Foreskin keratinocyte (primary cell): ENCODE measurements at places on chromosomes 12 and 14. TPM values are rescaled to one million over a fixed set of nuclear protein-coding genes. Genes with fewer than 3 reads are reported as not detected.
A peak's percentile ranks its signal among the peaks of the same experiment; 100 is the strongest.

- DNase-seq = peak; percentile 73
Measured at GRCh38 chr12:70660620-70661219, 23.5 kb upstream of the PTPRB start.

GRCh38 chr12:92938018-92938417 is 8.9 kb upstream of the EEA1 start:
- peak; percentile 85 for DNase-seq

DNA sequence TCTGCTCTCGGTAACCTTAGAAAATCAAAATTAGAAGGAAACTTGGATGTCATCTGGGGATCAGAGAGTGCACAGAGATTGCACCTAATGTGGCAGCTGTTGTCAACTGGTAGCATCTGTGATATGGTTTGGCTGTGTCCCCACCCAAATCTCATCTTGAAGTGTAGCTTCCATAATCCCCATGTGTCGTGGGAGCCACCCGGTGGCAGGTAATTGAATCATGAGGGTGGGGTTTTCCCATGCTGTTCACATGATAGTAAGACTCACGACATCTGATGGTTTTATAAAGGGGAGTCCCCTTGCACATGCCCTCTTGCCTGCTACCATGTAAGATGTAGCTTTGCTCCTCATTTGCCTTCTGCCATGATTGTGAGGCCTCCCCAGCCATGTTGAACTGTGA is 127.7 kb upstream of the SRRM4 start:
- DNase-seq = no peak

GRCh38 chr12:32896432-32897280 is at the start of gene PKP2:
Gene PKP2 (minus strand): TSS chr12:32896777. CDS start chr12:32896731, 46 bp downstream.
- DNase-seq = peak; percentile 87

- no peak for DNase-seq
Measured at GRCh38 chr14:49915085-49915484, 22.2 kb downstream of the ARF6 start.

DNA sequence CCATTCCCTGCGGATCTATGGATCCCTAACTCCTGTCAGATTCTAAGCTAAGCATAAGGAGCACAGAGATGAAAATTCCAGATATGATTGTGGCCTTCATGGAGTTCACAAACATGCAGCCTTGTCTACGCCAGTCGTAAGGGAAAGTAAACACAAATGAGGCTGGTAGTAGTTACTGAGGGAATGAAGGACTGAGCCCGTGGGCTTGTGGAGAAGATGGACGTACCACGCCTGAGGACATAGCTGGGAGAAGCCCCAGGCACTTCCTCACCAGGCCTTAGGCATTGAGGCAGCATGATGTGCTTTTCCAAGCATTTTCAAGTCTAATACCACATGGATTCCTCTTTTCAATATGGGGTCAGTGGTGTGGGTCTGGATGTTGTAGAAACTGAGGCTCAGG is 515.2 kb downstream of the BCL11B start:
- DNase-seq = no peak

DNA sequence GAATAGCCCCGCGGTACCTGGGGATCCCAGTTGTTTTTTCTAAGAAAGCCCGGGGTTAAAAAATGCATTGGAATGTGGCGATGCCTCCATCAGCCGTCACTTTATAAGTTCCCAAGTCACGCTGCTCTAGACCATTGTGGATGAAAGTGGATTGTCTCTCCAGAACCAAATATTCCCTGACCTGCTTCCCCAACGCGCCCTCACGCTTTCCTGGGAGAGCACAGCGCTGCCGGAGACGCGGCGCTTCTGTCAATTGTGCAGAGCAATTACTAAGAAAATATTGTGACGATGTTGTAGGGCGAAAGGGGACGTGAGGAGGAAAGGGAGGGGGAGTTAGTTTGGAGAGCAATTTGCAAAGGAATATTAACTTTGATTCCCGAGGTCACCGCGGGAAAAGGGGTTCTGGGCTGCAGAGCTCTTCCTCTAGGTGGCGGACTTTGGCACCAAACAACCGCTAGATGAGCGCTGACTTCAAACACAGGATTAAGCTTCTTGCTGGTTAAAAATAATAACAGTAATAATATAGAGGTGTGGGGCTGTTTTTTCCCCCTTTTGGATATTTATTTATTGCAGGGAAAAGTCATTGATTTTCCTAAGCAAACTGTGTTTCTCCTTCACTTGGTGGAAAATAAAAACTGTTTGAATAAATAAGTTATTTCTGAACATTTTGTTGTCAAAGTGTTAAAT is 9.6 kb upstream of the FOXG1 start:
- DNase-seq = no peak

- DNase-seq = no peak
Measured at GRCh38 chr12:57891542-57892228, 45.2 kb upstream of the CTDSP2 start.

- DNase-seq = no peak
Measured at GRCh38 chr12:29781188-29781587, 2.6 kb downstream of the TMTC1 start.

DNA sequence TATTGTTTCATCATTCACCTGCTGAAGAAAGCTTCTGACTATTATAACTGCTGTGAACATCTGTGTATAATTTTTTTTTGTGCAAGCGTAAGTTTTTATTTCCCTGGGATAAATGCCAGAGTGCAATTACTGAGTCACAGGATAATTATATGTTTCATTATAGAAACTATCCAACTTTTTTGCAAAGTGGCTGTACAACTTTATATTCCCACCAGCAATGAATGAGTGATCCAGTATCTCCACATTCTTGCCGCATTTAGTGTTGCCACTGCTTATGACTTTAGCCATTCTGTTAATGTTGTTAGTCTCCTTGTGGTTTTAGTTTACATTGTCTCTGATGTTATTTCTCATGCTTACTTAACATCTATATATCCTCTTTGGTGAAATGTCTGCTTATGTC is 88.1 kb upstream of the CCDC175 start:
- DNase-seq = peak; percentile 44

DNA sequence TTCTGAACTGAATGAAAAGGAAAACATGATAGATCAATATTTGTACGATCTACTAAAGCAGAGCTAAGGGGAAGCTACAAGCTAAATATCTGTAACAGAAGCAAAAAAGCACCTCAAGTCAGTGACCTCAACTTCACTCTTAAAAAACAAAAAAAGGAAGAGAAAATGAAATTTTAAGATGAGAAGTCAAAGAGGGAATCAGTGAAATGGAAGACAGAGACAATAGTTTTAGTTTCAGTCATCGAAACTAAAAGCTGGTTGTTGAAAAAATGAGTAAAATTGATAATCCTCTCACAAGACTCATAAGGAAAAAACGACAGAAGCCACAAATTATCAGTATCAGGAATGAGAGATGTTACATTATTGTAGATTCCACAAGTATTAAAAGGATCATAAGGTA is 11.9 kb upstream of the SLC2A13 start:
- no peak for DNase-seq

GRCh38 chr12:58359084-58359483 is 417.7 kb downstream of the ATP23 start:
- no peak for DNase-seq

The OR4K5 gene
- not detected in 2 replicates for polyA plus RNA-seq

The NOXRED1 gene
- 0.03 and 0.07 TPM in 2 replicates for polyA plus RNA-seq

The ANO4 gene
- polyA plus RNA-seq = 9.0 and 22.8 TPM in 2 replicates

The FGF23 gene
- not detected in 2 replicates for polyA plus RNA-seq

The RARG gene
- polyA plus RNA-seq = 26.3 and 29.2 TPM in 2 replicates
